ENCODE measurements at places on chromosomes 5 and 9.
A peak's percentile ranks its signal among the peaks of the same experiment; 100 is the strongest.

GRCh38 chr9:18393340-18394130, 80.4 kb upstream of the ADAMTSL1 start:
- peak; percentile 96 for DNase-seq

GRCh38 chr9:105131981-105132380, 112.5 kb upstream of the SLC44A1 start:
- DNase-seq: peak; percentile 70

DNA sequence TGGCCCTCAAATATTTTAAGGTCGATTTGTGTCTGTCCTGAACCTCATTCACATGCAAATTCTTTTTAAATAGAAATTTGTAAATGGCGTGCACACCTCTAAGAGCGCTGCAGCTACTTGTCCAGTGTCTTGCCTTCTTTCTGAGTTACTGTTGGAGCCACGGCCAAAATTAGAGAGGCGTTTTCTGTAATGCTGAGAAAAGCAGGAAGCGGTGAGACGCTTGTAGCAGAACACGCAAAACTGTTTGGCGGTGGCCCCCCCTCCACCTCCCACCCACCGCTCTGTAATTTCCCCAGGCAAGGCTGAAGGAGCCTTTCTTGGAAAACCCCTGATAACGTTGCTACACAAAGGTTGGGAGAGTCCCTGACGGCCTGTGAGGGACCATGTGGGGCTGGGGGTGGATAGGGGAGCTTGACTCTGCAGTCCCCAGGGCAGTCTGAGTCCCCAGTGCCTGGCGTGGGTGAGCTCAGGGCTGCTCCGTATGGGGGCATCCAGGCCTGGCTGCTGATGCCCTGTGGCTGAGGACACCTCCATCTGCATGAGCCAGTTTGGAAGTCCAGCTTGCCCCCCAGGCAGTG, 96.5 kb downstream of the GADD45G start:
- DNase-seq: no peak

DNA sequence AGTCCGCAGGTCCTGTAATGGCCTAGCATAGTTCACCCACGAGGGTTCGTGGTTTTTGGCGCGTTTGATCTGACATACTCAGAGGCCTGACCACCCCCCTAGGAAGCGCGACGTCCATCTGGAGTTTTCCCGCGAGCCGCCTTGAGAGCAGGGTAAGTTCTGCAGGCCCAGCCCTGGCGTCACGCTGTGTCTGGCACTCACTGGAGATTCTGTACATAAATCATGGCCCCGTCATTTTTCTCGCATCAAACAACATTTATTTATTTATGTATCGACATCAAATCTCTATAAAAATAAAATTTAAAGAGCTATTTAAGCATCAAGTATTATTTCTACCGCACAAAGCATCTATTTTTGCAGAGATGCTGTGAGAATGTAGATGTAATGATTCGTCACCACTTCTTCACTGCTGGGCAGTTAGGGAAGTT, 437 bp upstream of the TRIM41 start:
- no peak for DNase-seq

DNA sequence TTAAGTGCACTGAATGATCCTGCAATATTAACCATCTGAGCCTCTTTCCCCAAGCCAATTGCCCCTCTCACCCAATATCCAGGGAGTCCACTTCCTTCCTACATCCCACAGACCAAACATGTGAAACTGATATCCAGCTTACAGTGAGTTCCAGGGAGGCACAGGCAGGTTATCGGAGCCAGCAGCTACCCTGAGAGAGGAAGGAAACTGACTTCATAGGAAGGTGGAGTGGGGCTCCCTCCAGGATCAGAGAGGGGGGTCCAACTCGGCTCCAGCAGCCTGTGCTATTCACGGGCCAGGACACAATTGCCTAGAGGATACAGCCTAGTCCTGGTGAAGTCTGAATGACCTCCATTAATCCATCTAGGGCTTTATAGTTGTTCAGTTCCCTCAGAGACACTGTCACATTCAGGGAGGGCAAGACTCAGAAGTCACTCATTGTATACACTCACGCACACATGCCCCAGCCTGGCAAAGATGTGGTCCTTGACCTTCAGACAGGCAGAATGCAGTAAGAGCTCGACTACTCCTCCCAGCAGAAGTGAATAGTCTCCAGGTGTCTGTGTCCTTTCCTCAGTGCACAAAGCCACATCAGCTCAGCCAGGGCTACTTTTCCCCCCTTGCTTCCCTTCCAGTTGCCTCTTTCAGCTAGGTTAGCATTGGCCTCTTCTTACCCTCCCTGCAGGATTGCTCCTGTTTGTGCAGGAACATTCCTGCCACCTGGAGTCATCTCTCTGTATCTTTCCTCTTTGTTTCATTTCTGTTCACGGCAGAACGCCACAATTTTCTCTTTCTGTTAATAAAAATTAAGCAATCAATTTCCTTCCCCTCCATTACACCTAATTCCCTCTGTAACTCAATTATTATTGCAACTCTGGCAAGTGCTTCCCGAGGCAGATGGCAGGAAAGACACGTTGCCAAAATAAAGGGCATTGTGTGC, 501.7 kb downstream of the ARHGEF28 start:
- DNase-seq: peak; percentile 46

DNA sequence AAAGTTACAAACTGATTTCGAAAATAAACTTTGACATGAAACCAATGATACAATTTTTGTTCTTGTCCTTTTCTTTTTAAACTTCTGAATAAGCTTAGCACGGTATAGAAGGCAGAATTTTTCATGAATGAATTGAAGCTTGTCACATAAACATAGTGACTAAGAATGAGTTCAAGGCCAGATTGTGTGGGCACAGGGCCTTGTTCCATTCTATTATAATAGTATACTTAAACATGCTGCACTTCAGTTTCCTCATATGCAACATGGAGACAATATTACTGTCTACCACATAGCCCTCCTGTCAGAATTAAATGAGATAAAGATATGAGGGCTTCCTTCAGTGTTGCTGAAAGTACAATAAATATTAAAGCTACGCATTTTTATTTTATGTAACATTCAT, 204.2 kb upstream of the HAPLN1 start:
- DNase-seq: peak; percentile 63

DNA sequence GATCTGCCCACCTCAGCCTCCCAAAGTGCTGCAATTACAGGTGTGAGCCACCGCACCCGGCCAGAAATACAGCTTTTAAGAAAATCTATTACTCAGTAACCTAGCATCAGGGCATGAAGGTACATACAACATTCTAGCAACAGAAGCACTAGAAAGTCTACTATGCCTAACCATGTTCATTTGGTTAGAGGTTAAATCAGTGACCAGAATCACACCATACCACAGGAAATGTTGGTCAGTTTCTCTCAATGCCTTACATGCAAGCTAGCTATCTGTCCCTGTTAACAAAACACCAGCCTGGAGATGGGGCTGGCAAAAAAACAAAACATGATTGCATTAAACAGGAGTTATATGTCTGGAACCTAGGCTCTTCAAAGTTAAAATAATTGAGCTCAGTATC, 104.1 kb downstream of the STRBP start:
- no peak for DNase-seq

Measured in EH (cell line).